ENCODE measurements at places on chromosomes 12 and 14. TPM values are rescaled to one million over a fixed set of nuclear protein-coding genes. Genes with fewer than 3 reads are reported as not detected.

The OLR1 gene
- total RNA-seq, result not detected

The KITLG gene
- 169 TPM for total RNA-seq

The TCL1B gene
- total RNA-seq, result not detected

The A2ML1 gene
- not detected for total RNA-seq

The PAPLN gene
- total RNA-seq, result 5.1 TPM

All from uterine smooth muscle cell (primary cell).